ENCODE measurements at places on chromosomes 12 and 14. TPM values are rescaled to one million over a fixed set of nuclear protein-coding genes. Genes with fewer than 3 reads are reported as not detected.
A peak's percentile ranks its signal among the peaks of the same experiment; 100 is the strongest.

DNA sequence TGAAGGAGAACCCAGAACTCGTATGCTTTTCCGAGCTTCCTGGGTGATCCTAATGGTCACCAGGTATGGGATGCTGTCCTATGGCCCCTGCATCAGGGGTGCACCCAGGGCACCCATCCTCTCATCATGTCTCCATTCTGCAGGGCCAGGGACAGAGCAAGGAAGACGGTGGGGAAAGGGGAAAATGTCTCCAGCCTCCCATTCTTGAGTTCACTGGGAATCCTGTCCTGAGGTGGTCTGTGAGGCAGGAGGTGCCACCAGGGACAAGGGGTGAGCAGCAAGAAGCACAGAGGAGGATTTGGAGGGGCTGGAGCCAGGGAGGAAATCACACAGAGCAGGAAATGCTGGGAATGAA is 14.9 kb upstream of the SLC6A12 start:
- DNase-seq: peak; percentile 54

- no peak for DNase-seq
Measured at GRCh38 chr14:31945701-31946100, 131.4 kb upstream of the ARHGAP5 start.

GRCh38 chr14:22155571-22155970 is 433.5 kb downstream of the DAD1 start:
- no peak for DNase-seq

FGF6 gene
- total RNA-seq: not detected

VAMP1 gene
- total RNA-seq: 12.5 TPM

DHRS4 gene
- 21.4 TPM for total RNA-seq

LMNTD1 gene
- total RNA-seq: not detected

EPYC gene
- not detected for total RNA-seq

DNA sequence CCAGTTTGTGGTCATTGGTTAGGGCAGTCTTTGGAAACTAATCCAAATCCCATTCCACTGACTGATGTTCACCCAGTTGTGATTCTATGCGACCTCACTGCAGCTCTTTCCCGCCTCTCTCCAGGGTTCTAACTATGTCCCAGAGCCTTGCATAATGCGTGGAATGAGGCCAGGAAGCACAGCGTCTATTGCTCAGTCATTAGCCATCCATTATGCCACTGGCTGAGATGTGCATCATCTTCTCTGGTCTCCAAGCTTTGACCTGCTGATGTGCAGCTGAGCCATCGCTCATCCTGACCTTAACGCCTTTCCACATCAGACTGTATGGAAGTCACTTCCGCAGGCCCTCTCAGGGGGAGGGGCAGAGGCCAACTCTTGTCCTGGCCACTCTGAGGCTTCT is 115.4 kb upstream of the VRK1 start:
- DNase-seq: no peak

PPP2R5C gene
- 88.1 TPM for total RNA-seq

DNA sequence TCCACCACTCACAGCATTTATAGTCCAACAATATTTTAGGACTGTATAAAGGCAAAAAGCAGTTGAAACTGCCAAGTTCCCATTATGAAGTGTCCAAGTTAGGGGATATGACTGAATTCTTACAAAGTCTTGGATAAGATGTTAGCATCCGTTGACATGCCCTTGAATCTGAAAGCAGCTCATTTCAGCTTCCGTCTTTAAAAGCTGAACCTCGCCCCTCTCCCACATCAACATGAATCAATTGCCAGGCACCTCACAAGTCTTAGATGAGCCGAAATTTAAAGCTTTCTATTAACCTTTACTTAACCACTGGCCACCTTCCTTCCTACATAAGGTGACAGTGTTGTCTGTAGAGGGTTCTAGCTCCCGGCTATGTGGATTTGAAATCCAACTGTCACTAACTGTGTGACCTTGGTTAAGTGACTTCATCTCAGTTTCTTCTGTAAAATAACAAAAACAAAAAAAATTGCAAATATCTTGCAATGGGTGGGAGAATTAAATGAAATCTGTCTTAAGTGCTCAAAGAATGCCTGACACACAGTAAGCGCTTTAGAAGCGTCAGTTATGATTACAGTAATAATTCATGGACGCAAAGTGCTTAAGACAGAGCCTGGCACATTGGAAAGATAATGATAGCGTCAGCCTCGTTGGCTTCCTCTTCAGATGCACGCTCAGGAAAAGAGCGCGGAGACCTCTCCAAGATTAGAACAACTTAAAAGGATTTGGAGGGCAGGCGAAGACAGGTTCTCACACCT is 1.2 kb downstream of the PPP1CC start:
- no peak for DNase-seq

DNA sequence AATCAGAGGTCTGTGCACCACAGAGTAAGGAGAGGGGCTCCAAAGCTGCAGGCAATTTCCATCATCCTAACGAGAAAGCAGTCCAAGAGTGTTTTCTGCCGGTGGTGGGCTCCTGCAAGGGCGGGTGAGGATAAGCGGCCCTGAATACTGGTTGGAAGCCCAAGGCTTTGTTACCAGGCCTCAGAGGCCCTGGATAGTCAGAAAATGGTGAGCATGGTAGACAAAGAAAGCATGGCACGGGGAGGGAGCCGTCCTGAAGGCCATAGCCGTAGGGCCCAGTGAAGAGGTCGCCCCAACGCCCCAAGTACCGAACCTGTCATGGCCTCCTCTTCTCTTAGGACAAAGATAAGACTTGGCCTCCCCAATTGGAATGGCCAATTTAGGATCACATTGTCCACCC is 306.6 kb upstream of the FKBP4 start:
- DNase-seq: no peak

GRCh38 chr12:40149673-40150260 is 43.9 kb upstream of the SLC2A13 start:
- no peak for DNase-seq

GRCh38 chr12:30257618-30258017 is 438.1 kb downstream of the IPO8 start:
- DNase-seq: no peak

GRCh38 chr14:60349663-60350365 is 100.8 kb downstream of the PPM1A start:
- no peak for DNase-seq

- DNase-seq: no peak
Measured at GRCh38 chr12:107329569-107330324, 236.4 kb upstream of the CRY1 start.

DNA sequence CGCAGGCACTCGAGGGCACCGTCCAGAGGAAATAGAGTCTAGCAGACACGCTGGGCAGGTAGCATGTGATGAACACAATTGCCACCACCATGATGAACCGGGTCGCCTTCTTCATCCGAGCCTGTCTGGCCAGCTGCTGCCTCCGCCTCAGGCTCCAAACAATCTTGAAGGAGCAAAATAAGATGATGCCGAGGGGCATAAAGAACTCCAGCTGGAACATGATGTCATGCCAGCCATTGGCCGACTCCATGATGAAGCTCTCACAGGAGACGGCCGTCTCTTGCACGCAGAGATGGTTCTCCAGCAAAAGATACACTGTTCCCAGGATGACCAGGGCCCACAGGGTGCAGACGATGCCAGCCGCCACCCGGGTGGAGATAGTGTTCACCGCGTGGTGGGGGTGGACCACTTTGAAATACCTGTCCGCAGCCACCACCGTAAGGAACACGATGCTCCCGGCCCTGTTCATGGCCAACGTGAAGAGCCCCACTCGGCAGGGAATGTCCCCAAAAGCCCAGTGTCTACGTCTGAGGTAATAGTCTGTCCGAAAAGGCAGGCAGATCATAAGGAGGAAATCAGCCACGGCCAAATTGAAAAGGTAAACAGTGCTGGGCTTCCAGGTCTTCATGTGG is 945 bp downstream of the HCAR1 start:
- DNase-seq: no peak

- DNase-seq: no peak
Measured at GRCh38 chr12:92619730-92620684, 82.8 kb upstream of the PLEKHG7 start.

All from vagina (tissue), 2 donors.